ENCODE measurements at places on chromosomes 7 and 10.

- no peak for DNase-seq
Measured at GRCh38 chr10:86744067-86744725, 12.2 kb upstream of the BMPR1A start.

DNA sequence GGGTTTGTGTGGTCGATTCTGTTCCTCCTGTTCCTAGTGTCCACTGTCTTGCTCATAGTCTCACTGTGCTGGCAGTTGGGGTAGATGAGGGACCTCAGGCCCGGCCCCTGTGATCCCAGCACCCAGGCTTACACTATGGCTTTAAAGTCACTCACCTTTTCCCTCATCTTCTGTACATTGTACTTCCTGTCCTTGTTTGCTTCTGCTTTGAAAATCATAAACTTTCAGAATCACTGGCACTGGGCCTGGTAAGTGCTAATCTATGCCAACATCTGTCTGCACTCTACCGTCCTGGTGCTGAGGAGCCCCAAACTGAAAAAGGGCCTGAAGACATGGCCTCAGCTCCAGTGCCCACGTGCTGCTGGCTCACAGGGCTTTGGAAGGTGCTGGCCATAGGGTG, 5.7 kb upstream of the TAS2R60 start:
- no peak for DNase-seq

DNA sequence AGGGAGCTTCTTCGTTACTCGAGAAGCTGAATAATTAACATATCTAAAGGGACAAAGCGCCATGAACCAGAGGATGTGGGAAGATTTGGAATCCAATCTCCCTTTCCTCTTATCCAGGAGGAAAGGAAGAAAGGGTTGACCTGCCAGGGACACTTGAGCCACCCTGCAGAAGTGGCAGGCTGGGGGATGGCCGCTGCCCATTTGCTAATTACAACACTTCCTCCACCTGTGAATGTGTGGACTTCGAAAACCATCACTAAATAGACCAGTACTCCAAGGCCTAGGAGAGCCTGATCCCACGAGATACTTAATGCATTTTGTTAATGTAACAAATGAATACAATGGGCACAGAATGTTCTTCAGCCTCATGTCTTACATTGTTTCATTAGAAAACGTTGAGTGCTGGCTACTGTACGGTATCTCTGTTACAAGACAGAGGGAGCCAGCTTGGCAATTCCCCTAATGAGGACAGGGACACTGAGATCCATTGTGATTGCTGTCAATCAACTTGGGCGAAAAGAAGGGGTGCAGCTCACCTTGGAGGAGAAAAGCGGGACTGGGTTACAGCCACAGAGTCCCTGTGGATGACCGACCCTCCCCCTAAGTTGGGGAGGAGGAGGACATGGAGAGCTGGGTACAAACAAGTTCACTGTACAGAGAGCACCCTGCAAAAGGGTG, 59.4 kb downstream of the AOC1 start:
- DNase-seq: no peak

- DNase-seq: no peak
Measured at GRCh38 chr7:143947111-143947510, 7.5 kb upstream of the OR2F1 start.

DNA sequence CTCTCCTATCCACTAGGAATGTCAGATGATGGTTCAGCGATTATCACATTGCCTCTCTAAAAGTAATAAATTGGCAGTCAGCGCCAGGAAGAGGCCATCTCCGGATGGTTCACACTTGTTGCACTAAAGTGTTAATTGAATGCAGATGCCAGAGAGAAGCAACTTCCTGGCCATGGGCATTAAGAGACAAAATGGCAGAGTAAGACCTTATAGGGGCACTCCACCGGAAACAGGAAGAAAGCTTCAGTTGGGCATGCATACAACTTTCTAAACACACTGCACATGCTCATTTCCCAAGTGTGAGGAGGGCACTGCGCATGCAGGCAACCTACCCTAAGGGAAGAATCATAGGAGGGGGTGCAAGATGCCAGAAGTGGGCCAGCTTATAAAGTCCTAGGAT, 71.7 kb upstream of the AUTS2 start:
- no peak for DNase-seq

GRCh38 chr7:21185653-21186265, 242.1 kb upstream of the SP4 start:
- DNase-seq: no peak

DNA sequence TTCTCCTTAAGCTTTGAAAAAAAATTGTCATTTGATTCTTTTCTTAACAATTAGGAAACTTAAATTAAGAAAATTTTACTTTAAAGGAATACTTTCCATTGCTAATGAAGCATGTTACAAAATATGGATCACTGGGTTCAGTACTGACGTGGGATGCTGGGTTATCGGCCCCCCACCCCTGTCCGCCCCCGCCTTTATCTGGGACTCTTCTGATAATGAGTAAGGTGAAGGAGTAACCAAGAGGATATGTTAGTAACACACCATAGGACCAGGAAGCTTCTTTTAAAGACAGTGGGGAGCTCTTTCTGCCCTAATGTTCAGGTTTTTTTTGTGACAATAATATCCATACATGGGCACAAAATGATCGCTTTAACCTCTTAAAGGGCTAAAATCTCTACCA, 29.7 kb downstream of the BEND7 start:
- DNase-seq: no peak

DNA sequence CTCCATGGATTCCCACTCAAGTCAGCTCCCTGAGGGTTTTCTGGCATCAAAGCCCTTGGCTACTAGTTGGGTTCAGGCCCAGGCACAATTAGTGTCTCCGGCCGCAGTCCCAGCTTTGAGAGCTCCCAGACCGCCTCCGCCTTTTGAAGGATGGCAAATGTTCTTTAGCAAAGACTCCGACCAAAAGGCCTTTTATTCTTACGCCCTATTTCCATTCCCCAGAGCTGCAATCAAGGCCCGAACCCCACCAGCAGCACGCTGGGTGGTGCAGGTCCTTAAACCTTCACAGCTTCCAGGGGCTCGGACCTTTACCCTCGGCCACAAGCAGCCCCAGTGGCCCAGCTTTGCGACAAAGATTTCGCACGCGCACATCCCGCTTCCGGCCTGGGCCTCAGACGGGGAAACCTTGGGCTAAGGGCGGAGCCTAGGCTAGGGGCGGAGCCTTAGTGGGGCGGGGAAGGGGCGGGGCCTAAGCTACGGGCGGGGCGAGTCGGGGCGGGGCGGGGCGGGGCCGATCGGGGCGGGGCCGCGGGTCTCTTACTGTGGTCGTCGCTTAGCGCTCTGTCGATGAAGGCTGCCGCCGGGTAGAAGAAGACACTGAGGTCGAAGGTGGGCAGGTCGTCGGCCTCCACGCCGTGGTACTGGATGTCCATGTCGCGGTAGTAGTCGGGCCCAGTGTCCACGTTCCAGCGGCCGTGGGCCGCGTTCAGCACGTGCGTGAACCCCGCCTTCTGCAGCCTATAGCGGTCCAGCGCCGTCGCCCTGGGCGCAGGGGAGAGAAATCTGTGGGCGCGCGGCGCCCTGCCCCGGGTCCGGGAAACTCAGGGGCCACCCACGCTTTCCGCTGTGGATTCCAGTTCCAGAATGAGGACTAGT, 68.0 kb upstream of the SAMD8 start:
- DNase-seq: no peak

DNA sequence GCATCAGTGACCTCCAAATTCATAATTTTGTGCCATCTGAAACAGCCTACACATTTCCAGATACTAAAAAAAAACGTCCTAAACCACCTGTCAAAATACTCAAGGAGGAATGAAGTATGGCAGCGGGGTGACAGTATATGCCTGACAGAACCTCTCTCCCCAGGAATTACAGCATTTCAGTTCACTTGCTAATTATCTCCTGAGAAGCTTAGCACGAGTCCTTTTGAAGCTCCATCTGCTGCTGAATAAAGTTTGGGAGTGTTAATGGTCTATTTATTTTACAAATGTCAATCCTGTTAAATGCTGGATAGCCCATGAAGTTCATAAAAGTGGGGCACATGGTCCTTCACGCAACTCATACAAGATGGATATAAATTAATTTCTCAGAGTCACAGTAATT, 29.4 kb upstream of the ANLN start:
- DNase-seq: no peak

- no peak for DNase-seq
Measured at GRCh38 chr7:150425670-150426069, 24.8 kb upstream of the GIMAP8 start.

- no peak for DNase-seq
Measured at GRCh38 chr7:87784424-87784823, 91.7 kb downstream of the SLC25A40 start.

- no peak for DNase-seq
Measured at GRCh38 chr7:67496589-67496988, 500.0 kb downstream of the TYW1 start.

DNA sequence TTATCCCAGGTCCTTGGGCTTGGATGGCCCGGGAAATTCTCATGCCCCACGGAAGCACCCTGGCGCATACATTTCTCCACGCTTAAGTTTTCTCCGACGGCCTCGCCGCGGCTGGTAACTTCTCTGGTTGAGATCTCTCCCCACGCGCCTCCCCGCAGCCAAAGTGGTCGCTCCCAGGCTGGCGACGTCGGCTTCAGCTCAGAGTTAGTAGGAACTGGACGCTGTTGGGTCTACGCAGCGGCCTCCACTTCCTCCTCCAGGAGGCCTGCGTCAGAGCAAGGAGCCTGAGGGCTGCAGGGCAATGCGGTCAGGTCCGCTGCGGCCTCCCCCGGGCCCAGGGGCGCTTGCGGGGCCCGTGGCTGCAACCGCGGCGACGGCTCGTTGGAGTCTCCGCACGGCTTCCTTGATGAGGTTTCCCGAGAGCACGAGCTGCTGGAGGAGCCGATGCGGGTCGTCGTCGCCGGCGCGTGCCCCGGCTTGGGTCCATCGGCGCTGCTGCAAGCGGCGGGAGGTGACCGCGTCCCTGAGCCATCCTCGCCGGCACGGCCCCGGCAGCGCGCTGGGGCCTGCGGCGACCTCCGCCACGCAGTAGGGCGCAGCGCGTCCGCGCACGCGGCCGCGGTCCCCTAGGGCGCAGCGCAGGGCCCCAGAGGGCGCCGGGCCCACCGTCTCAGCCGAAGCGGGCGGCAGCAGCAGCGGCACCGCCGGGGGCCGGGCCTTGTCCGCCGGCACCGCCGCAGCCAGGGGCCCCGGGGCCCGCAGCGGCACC, 744 bp downstream of the FRAT2 start:
- DNase-seq: peak; percentile 9

- DNase-seq: no peak
Measured at GRCh38 chr7:149409895-149410294, 51.0 kb downstream of the ZNF777 start.

- no peak for DNase-seq
Measured at GRCh38 chr7:35334506-35334905, 80.6 kb upstream of the TBX20 start.

GRCh38 chr7:128450409-128450808, 5.3 kb upstream of the HILPDA start:
- DNase-seq: no peak

DNA sequence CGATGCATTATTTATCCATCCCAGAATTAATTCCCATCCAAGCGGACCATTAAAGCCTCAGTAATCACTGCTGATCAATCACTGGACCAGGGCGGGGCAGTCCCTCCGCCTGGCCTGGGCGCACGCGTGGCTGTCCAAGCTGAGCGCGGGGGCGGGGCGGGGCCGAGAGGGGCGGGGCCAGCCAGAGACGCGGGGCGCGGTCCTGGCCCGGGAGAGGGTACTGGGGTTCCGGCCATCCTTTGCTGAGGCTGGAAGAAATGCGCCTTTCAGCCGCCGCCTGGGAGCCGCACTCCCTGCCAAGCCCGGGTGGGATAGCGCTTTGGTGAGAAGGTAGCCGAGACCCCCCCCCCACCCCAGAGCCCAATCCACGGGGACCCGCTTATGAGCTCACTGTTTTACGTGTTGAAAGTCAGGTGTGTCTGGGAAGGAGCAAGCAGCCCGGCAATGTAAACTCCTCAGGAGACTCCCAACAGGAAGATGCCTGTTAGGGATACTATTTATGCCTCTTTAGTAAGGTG, at the start of gene ARHGAP22:
TSS of gene ARHGAP22 (minus strand) at position 83 of the 518 bp plus-strand sequence. CDS start 277 bp downstream, outside the sequence.
- peak; percentile 75 for DNase-seq

DNA sequence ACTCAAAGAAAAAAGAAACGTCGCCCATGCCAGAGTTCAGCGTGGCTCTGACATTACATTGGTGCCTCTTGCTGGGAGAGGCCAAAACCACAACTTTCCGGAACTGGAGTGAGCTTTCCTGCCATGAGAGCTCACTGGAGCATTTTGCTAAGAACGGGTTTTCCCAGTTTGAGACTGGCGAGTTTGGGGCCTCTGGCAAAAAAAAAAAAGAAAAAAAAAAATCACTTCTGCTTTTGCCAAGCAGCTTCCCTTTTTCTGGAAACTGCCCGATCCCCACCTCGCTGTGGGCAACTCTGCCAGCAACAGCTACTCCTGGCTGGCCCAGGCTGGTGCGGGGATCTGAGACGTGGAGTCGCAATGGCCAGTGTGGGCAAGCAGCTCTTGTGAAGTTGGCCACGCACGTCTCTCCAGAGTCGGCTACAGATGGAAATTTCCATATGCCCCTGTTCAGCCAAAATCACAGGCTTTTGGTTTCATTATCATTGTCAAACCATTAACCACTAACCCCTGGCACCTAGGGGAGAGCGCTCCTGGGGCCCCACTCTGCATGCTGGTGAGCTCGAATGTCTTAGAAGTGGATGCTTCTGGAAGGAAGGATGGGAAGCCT, 25.7 kb downstream of the PRKAG2 start:
- DNase-seq: no peak

GRCh38 chr10:27714349-27714748, 31.3 kb downstream of the MKX start:
- DNase-seq: no peak

GRCh38 chr7:42108803-42109528, 128.0 kb downstream of the GLI3 start:
- no peak for DNase-seq

GRCh38 chr7:9719303-9719702, 1254.4 kb upstream of the PHF14 start:
- DNase-seq: no peak

GRCh38 chr7:24842449-24843241, 85.4 kb upstream of the GSDME start:
- no peak for DNase-seq

- DNase-seq: no peak
Measured at GRCh38 chr10:43399320-43400310, 9.4 kb downstream of the HNRNPF start.

DNA sequence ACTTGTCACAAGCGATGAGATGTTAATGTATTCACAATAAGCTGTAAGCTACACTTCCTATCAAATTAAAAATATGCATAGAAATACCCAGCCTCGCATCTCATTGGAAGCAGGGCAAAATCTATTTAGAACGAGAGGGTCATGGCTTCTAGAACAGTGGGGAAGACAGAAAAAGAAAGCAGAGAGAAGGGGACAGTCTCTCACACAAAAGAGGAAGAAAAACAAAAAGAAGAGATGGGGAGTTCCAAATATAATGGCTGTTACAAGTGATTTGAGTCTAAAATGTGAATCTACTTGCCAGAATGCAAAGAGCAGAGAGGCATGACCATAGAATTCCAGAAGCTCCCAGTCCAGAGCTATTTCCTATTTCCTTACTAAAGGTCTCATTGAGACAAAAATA, 13.8 kb downstream of the LRRN3 start:
- no peak for DNase-seq

- no peak for DNase-seq
Measured at GRCh38 chr10:128784444-128784843, 658.2 kb upstream of the MKI67 start.

Data from C1 segment of cervical spinal cord (tissue), 14 donors.